ENCODE measurements at places on chromosomes 2 and 18.

GRCh38 chr2:144606466-144607095 lies 86.7 kb upstream of the ZEB2 start:
- no peak for DNase-seq

DNA sequence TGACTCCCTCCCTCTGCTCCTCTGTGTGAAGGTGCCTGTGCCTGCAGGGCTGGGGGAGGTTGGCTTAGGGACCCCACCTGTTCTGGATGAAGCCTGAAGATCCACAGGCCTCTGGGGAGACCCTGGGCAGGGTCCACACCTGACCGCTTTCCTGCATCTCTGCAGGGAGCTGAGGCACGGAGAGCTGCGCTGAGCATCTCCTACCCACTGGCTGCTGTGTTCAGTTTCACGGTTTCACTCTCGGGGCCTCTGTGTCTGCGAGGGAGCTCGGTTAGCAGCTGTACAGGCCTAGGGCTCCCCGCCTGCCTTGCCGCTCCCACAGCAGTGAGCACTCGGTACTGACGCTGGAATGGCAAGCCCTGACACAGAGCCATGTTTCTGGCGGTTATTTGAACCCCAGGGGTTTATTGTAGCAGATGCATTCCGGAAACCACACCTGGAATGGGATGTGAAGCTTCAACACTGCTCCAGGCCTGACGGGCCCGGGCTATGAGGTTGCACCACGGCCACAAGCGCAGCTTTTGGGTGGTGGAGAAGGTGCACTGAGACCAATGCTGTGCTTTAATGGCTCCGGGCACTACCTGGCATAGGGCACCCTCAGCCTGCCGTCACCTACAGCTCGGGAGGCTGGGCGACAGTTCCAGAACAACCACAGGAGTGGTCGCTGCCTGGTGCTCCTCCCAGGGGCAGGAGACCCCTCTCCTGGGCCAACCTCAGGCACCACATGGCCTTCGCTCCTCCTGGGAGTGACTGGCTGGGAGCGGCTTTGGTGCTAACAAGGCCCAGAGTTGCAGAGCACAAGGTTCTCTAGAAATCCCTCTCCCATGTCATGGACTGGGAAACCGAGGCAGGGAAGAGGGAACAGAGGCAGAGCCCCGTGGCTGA lies 257.9 kb downstream of the NDUFA10 start:
- no peak for DNase-seq

DNA sequence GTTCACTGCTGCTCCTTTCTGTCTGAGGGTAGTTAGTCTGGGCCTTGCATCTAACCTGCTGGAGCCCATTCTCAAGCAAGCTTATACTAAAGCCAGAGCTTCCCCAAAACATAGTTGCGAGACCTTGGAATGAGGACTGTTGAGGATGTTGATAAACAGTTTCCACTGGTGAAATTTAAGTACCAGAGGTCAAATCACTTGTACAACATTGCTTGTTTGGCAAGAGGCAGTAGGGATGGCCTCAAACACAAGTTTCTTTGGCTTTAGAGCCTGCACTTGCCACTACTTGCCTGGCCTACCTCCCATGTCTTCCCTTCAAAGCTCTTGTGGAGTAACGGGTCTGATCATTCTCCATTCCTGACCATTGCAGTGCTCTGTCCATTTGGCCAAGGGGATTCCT lies 262.7 kb downstream of the FHOD3 start:
- no peak for DNase-seq

DNA sequence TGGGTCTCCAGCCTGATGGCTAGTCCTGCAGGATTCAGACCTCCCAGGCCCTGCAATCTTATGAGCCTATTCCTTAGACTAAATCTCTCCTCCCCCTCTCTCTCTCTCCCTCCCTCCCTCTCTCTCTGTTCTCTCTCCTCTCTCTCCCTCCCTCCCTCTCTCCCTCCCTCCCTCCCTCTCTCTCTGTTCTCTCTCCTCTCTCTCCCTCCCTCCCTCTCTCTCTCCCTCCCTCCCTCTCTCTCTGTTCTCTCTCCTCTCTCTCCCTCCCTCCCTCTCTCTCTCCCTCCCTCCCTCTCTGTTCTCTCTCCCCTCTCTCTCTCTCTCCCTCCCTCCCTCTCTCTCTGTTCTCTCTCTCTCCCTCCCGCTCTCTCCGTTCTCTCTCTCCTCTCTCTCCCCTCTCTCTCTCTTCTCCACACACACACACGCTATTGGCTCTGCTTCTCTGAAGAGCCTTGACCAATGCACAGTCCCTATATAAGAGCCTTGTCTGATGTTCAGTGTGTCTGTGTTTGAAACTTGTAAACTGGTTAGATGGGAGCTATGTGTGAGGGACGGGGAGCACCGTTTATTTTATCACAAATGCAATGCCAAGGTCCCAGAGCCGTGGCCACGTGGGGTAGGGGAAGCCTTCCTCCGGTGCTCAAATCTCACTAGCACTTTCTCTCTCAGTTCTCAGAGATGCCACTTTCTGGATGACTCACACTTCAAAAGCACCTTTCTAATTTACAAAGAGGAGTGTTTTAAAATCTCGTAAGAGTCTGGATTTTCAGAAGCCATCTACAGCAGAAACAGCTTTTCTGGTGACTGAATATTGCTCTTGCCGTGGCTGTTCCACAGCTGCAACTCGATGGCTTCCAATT lies 9.4 kb upstream of the PRLH start:
- DNase-seq: no peak

DNA sequence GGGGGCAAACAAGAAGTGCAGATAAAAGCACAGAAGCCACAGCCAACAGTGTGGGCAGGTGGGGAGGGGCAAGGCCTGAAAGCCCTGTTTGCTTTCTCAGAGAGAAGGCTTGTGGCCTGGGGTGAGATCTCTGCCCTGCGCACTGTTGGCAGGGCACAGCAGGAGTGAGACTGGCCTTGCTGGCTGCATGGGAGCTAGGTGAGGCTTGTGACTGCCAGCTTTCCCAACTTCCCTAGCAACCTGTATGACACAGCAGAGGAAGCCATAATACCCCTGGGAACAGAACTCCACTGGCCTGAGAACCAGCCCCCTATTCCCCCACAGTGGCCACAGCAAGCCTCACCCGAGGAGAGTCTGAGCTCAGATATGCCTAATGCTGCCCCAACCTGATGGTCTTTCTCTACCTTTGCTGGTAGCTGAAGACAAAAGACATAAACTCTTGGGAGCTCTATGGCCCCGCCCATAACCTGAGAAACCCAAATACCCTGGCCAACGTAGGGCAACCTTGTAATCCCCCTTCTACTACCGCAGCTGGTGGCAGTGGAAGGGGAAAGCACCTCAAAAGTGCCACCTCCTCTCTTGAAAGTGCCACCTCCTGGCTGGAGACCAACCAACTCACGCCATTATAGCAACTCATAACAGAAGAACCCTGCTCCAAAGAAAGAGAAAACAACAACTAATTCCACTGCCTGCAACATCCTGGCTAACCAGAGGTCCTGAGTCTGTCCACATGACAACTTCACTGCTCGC lies 44.4 kb downstream of the LCT start:
- DNase-seq: no peak
